Thymus (tissue), 14 donors: ENCODE measurements at places on chromosomes 6 and 20. TPM values are rescaled to one million over a fixed set of nuclear protein-coding genes. Genes with fewer than 3 reads are reported as not detected.

The OXT gene
- total RNA-seq: 0.42 TPM

- H3K27me3 ChIP-seq: no peaks in the 10 kb centered on the region
- H3K4me1 ChIP-seq: no peaks in the 10 kb centered on the region
- H3K27ac ChIP-seq: no peak overlapping the region
Observed at GRCh38 chr6:124613031-124613430, 349.2 kb upstream of the RNF217 start.

GRCh38 chr6:46688117-46688965 is 656 bp downstream of the TDRD6 start:
- no peak overlapping the region for H3K27ac ChIP-seq
- H3K4me1 ChIP-seq: no peaks in the 10 kb centered on the region
- H3K4me3 ChIP-seq: no peak overlapping the region
- H3K27me3 ChIP-seq: no peaks in the 10 kb centered on the region
- no peak for DNase-seq

GRCh38 chr6:593139-593906 is 63.6 kb downstream of the HUS1B start:
- peaks cover 38% of the 10 kb centered on the region for H3K36me3 ChIP-seq
- H3K27ac ChIP-seq: no peak overlapping the region

DNA sequence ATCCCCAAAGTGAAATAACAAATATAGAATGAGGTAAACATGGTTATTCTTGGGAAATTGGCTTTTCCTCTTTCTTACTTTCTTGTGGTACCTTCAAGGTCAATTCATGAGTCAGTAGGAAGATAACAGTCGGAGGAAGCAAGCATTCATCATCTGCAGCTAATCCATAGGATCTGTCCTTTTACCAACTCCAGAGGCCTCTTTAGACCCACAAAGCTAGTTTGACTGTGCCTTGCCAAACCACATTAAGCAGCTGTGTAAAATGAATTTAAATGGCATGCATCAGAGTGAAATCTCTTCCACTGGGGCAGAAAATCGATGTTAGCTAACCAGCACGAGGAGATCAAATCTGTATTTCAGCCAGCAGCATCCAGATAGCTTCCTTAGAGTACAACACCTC is 171.3 kb downstream of the TMEM242 start:
- peaks cover 5% of the 10 kb centered on the region for H3K4me1 ChIP-seq
- no peak overlapping the region for H3K27ac ChIP-seq
- H3K4me3 ChIP-seq: no peak overlapping the region
- peaks cover 45% of the 10 kb centered on the region for H3K36me3 ChIP-seq

The SLC24A3 gene
- total RNA-seq: 0.99 TPM

GRCh38 chr6:119643876-119644275 is 294.3 kb upstream of the MAN1A1 start:
- H3K27ac ChIP-seq: no peak overlapping the region
- no peaks in the 10 kb centered on the region for H3K36me3 ChIP-seq
- DNase-seq: no peak
- no peaks in the 10 kb centered on the region for H3K27me3 ChIP-seq
- peaks cover 2% of the 10 kb centered on the region for H3K4me1 ChIP-seq

DNA sequence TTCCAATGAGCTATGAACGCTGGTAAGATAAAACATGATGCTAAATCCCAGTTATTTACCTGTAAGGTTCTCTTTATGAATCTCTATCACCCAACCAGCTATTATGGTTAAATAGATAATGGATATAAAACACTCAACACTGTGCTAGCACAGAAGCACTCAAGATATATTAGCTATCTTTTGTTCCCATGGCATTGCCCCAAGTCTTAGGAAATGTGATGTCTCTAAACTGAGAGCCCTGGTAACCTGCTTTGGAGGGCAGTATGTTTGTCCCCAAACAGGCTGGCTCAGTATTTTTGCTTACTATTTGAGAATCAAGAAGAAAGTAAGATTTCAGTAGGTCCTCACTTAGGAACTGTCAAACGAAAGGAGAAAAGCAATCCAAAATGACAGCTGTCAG is 90.5 kb downstream of the BTBD9 start:
- no peak overlapping the region for H3K4me3 ChIP-seq
- DNase-seq: no peak
- no peaks in the 10 kb centered on the region for H3K27me3 ChIP-seq
- no peak overlapping the region for H3K27ac ChIP-seq

- H3K36me3 ChIP-seq: no peaks in the 10 kb centered on the region
- H3K4me1 ChIP-seq: no peaks in the 10 kb centered on the region
- H3K27ac ChIP-seq: no peak overlapping the region
Observed at GRCh38 chr6:41228616-41229015, 467 bp downstream of the TREML4 start.

The LRRC73 gene
- 0.09 TPM for total RNA-seq

GRCh38 chr6:39530201-39530759 is 194.9 kb downstream of the KIF6 start:
- no peak for DNase-seq
- H3K27me3 ChIP-seq: no peaks in the 10 kb centered on the region
- H3K36me3 ChIP-seq: no peaks in the 10 kb centered on the region
- H3K27ac ChIP-seq: no peak overlapping the region
- no peaks in the 10 kb centered on the region for H3K4me1 ChIP-seq

DNA sequence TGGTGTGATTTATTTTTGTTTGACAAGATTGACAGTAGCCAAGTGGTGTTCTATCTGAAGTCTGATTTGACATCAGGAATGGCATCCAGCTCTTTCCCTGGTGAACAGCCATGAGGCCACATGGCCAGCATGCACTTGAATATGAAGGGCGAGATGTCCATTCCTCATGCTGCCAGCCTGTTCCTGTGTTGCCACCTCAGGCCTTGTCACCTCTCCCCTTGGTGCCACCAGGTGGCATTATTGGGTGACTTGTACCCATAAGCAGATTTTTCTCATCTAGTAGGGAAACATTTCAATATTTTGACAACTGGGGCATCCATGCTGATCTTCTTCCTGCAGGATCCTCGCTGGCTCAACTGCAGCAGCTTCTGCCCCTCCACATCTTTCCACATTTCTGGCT is 199.1 kb downstream of the ERMARD start:
- no peak overlapping the region for H3K4me3 ChIP-seq
- DNase-seq: no peak
- H3K27ac ChIP-seq: no peak overlapping the region
- no peaks in the 10 kb centered on the region for H3K27me3 ChIP-seq

- H3K27me3 ChIP-seq: no peaks in the 10 kb centered on the region
- DNase-seq: no peak
- H3K36me3 ChIP-seq: no peaks in the 10 kb centered on the region
- H3K4me1 ChIP-seq: no peaks in the 10 kb centered on the region
Observed at GRCh38 chr6:84333842-84334241, 106.4 kb upstream of the CEP162 start.

DNA sequence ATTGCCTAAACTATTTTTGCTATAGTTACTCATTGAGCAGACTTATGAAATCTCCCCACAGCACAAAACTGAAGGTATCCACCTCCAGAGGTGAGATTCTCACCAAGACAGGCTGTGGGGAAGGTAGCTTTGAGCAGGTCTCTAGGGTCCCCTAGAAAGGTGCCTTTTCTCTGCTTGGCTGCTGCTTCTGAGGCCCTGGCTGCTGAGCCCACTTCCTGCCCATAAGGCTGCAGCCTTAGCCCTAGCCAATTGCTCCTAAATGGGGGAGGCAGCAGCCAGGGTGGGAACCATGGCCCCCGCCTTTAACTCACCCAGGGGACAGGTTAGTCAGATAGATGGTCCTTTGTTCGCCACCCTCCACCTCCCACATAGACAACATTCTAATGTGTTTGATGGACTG is 3.6 kb downstream of the NT5E start:
- no peak overlapping the region for H3K4me3 ChIP-seq
- peaks cover 16% of the 10 kb centered on the region for H3K27me3 ChIP-seq
- H3K27ac ChIP-seq: no peak overlapping the region
- no peak for DNase-seq
